Hepatic stellate cell (primary cell): ENCODE measurements at places on chromosomes 6 and 20.

- peak; percentile 26 for DNase-seq
These were observed 11.5 kb upstream of the MEP1A start for GRCh38 chr6:46781478-46782378.

- DNase-seq: no peak
These were observed 165.7 kb upstream of the OLIG3 start for GRCh38 chr6:137659871-137660270.

- no peak for DNase-seq
These were observed 190.8 kb downstream of the TENT5A start for GRCh38 chr6:81561731-81562130.

DNA sequence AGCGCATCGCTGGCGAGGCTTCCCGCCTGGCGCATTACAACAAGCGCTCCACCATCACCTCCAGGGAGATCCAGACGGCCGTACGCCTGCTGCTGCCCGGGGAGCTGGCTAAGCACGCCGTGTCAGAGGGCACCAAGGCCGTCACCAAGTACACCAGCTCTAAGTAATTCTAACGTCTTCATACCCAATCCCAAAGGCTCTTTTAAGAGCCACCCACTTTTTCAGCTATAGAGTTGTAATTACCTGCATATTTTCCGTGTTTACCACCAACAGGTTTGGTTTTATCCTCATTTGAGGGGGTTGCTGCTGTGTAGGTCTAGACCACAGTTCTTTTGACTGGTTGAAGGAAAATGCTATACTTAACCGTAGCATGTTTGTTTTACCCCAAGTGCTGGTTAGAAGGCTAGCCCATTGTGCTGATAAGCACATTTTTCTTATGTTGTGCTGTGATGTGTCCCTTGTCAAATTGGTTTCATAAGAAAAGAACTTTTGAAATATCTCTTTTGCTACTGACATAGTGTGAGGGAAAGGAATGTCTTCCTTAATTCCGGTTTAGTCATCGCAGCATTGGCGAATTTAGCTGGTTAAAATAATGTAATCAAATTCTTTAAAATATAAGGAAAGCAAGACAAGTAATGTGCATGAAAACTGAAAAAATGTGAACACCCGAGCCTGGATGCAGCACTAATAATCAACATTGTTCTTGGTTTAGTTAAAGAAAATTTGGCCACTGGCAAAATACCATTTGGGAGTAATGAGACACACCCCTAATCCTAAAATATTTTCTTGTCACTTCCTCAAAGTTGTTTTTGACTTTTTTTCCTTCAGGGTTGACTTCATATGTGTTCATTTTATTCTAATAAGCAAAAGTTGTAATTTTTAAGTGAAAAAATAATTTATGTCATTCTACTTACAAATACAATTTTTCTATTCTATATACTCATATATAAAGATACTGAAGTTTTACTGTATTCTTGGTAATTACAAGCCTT, 112.8 kb downstream of the HFE start:
- no peak for DNase-seq
